ENCODE measurements at places on chromosomes 6 and 20.

DNA sequence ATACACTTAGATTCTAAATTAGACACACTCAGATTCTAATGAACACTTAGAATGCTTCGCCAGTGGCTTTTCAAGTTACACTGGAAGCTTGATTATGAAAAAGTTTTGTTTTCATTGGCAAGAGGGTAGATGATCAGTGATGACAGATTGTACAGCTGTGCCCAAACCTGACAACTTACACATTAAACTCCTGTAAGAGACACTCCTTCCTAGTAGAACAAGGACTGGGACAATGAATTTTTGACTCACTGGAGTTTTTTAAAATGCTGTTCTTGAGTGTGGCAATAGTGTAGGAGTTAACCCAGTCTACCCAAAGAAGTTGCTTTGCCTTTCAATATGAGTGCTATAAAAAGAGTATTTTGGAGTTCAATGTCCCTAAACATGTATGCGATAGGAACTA is 140.8 kb downstream of the SLC16A10 start:
- DNase-seq, result no peak

GRCh38 chr20:10065154-10065833 is 30.5 kb downstream of the ANKEF1 start:
- DNase-seq, result no peak

GRCh38 chr6:144063246-144063743 is 32.1 kb downstream of the SF3B5 start:
- no peak for DNase-seq

DNA sequence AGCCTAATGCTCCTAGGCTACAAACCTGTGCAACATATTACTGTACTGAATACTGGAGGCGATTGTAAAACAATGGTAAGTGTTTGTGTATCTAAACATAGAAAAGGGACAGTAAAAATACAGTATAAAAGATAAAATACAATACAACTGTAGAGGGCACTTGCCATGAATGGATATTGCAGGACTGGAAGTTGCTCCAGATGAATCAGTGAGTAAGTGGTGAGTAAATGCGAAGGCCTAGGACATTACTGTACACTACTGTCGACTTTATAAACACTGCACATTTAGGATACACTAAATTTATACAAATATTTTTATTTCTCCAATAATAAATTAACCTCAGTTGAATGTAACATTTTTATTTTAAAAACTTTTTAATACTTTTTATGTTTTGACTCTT is 485.0 kb downstream of the MMUT start:
- no peak for DNase-seq

- no peak for DNase-seq
These were observed 80.8 kb upstream of the EYS start for GRCh38 chr6:65787787-65788186.

DNA sequence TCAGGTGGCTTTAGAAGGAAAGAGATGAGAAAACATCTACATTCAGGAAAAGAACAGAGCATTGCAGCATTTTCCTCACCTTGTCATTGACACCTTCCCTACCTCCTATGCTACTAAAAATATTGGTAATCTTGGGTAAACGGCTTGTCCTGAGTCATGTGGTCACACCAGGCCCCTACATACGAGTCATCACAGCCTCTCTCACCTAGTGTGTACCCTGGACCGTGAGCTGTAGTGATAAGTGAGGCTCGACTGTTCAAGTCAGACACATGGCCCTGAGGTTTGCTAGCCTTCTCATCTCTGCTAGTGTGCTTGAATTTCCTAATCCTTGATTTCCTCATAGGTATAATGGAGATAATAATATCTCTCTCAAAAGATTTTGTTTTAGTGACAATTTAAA is 29.6 kb upstream of the TMEM244 start:
- DNase-seq, result no peak
